MCF 10A (cell line): ENCODE measurements at places on chromosomes 2 and 18. TPM values are rescaled to one million over a fixed set of nuclear protein-coding genes. Genes with fewer than 3 reads are reported as not detected.

The ENOSF1 gene
- total RNA-seq = 106 and 111 TPM in 2 replicates

The ANKRD62 gene
- total RNA-seq = not detected in 2 replicates

The EFR3B gene
- 0.09 and 0.10 TPM in 2 replicates for total RNA-seq

The RAB12 gene
- total RNA-seq = 27.8 and 28.4 TPM in 2 replicates

The CYBRD1 gene
- total RNA-seq = 8.9 and 15.8 TPM in 2 replicates

The CEP68 gene
- total RNA-seq = 5.4 and 7.2 TPM in 2 replicates

The GPR35 gene
- total RNA-seq = 0.42 and 0.81 TPM in 2 replicates

The POTEJ gene
- total RNA-seq = not detected in 2 replicates

The CCBE1 gene
- 23.8 and 28.9 TPM in 2 replicates for total RNA-seq

The TTR gene
- not detected in 2 replicates for total RNA-seq

The METTL4 gene
- total RNA-seq = 11.8 and 15.0 TPM in 2 replicates

The MAP3K2 gene
- total RNA-seq = 62.9 and 65.6 TPM in 2 replicates

The SLC16A14 gene
- total RNA-seq = 0.56 and 1.8 TPM in 2 replicates

The ACSL3 gene
- 183 and 203 TPM in 2 replicates for total RNA-seq

The STK11IP gene
- 24.2 and 26.5 TPM in 2 replicates for total RNA-seq

The RABL2A gene
- 17.6 and 24.0 TPM in 2 replicates for total RNA-seq

The DUSP2 gene
- 1.3 and 3.3 TPM in 2 replicates for total RNA-seq

The CDKL4 gene
- 1.1 TPM in 1 of 2 replicates, not detected in the other for total RNA-seq

The CHST10 gene
- 2.3 and 4.0 TPM in 2 replicates for total RNA-seq

The TUBA3E gene
- not detected in 2 replicates for total RNA-seq

The CPS1 gene
- 18.4 and 20.6 TPM in 2 replicates for total RNA-seq

The SERPINB13 gene
- total RNA-seq = 0.49 TPM in 1 of 2 replicates, not detected in the other

The TMEM163 gene
- not detected in 2 replicates for total RNA-seq

The TBC1D8 gene
- 48.1 and 50.9 TPM in 2 replicates for total RNA-seq

The NLRC4 gene
- 0.12 and 0.27 TPM in 2 replicates for total RNA-seq

The LRRC30 gene
- total RNA-seq = not detected in 2 replicates
